ENCODE measurements at places on chromosomes 5 and 9. TPM values are rescaled to one million over a fixed set of nuclear protein-coding genes. Genes with fewer than 3 reads are reported as not detected.

GADD45G gene
- 5.1 TPM for total RNA-seq

GRCh38 chr5:17267106-17267505 lies 49.7 kb downstream of the BASP1 start:
- DNase-seq, result no peak

DNA sequence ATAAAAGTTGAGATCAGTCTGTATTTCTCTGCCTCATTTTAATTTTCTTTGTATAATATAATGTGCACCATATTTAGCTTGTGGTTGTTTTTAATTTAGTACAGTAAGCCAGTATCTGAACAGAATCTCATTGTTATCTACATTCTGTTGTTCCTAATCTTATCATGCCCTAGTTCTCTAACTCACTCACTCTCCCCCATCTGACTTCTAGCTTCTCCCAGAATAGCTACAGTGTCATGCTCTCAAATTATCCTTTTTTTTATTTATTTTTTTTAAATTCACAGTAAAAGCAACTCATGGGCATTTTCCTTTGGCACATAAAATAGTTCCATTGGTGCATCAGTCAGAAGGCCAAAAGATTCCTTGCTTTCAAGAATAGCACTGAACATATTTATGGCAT lies 156.6 kb downstream of the TRPM3 start:
- no peak for DNase-seq

GRCh38 chr5:107284822-107285525 lies 385.8 kb downstream of the EFNA5 start:
- no peak for DNase-seq

DNA sequence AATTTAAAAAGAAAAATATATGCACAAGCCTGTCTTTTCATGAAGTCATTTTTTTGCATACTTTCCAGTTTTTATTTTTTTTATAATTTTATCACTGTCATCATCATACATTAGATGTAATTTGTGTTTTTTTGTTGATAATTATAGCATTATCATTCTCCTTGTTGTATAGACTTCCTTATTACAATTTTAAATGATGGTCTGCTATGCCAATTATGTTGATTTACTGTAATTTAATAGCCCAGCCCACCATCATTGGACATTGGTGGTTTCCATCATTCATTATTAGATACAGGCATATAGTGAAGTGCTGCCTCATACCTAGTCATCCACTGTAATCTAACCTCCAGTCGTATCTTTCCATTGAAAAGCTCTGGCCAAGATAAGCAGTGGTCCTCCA lies 3.8 kb upstream of the TJP2 start:
- no peak for DNase-seq

Measured in activated CD4-positive, alpha-beta memory T cell treated with anti-CD3 and anti-CD28 coated beads for 36 hours (primary cell).